ENCODE measurements at places on chromosomes 7 and 10. TPM values are rescaled to one million over a fixed set of nuclear protein-coding genes. Genes with fewer than 3 reads are reported as not detected.

DNA sequence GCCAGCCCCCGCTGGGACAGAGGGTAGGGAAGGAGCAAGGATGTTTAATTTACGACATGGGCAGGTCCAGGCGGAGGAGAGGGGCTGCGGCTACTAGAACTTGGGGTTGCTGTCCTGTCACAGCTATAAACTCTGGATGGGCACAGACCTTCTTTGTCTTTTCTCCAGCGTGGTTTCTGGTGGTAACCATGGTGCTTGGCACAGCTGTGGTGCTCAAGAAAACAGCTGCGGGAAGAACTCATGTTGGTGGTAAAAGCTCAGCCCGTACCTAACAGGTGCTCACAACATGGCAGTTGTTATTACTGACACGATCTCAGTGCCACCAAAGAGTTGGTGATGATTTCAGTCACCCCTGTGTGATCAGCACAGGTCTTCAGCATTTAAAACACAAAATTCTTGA, 13.8 kb downstream of the BAIAP2L1 start:
- DNase-seq, result no peak

DNA sequence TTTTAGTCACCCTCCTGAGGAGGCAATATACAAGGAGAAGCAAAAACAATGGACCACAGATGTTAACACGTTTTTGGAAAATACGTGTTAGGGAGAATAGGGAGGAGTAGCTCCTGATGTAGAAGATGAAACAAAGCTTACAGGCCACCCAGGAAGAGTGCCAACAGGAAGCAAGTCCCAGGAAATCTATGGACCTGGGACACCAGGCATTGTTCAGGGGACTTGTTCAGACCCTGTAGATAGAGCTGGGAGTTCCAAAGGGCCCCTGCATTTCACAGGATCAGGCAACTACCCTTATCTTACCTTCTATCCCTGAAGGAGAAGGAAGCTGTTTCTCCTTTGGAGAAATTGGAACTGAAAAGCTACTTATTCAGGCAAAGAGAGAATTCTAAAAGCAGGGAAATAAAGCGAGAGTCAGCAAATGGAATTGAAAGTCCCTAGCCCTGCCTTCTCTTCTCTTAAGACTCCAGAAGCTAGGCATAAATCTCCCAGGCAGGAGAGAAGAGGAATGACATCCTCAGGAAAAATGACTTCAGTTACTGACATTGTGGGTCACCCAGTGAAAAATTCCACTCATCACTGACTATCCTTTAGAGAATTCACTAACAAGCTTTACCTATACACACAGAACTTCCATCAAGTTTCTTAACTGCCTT, 77.7 kb upstream of the FAM3C start:
- no peak for DNase-seq

DNA sequence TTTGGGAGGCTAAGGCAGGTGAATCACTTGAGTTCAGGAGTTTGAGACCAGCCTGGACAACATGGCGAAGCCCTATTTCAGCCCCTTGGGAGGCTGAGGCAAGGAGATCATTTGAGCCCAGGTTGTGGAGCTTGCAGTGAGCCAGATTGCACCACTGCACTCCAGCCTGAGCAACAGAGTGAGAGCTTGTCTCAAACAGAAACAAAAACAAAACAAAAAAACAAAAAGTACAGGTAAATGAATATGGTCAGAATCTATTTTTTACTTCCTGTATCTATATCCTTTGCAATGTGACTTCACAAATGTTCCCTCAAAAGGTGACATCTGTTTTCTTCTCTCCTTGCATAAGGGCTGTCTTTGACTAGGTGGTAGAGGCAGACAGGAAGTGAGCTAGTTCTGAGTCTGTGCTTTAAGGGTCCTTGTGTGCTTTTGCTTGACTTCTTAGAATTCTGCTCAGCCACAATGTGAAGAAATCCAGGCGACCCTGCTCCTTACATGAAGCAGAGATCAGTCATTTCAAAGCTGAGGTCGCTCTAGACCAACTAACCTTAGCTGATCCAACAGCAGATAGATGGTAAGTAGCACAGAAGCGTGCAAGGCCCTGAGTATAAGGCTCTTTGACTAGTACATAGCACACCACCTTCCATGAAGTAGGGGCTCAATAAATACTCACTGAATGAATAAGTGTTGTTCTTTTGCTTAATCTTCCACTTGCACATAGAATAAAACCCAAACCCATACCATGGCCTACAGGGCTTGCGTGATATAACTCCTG, 423.2 kb upstream of the PCDH15 start:
- no peak for DNase-seq

BHLHA15 gene
- total RNA-seq, result 4.3 TPM

IFIT1B gene
- not detected for total RNA-seq

All from OCI-LY7 (cell line).